ENCODE measurements at places on chromosomes 6 and 20.

DNA sequence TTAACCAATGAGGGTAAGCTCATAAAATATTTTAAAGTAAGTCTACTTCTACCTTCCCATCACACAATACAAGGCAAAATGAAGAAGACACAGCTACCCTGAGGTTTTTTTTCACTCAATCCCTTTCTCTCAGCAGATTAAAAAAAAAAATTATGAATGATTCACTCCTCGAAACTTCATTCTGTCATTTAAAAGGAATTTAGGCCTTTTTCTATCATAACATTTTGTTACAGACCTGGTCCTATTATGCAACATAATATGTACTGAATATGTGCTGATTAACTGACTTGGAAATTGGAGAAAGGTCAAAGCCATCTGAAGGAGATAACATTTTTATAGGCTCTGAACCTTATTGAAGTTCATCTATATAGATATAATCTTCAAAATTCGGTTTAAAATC, 45.5 kb downstream of the PRL start:
- no peak for DNase-seq

GRCh38 chr6:52590152-52590891, 13.5 kb upstream of the TRAM2 start:
- no peak for DNase-seq

DNA sequence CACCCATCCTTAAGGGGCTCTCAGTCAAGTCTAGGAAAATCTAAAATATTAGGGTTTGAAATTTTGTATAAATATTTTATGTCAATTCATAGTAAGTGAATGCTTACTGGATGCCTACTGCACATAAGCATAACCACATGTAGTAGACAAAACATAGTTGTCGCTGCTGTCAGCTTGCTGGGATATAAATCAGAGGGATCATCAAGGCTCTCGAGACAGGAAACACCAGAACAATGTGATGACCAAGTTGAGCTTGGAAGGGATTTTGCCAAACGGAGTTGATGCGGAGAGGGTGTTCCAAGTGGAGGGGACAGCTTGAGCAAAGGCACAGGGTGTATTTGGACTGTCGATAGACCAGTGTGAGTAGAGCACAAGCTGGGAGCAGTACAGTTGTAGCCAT, 105.8 kb upstream of the SUPT3H start:
- no peak for DNase-seq

- no peak for DNase-seq
Measured at GRCh38 chr6:29892696-29893095, 49.6 kb upstream of the HLA-A start.

DNA sequence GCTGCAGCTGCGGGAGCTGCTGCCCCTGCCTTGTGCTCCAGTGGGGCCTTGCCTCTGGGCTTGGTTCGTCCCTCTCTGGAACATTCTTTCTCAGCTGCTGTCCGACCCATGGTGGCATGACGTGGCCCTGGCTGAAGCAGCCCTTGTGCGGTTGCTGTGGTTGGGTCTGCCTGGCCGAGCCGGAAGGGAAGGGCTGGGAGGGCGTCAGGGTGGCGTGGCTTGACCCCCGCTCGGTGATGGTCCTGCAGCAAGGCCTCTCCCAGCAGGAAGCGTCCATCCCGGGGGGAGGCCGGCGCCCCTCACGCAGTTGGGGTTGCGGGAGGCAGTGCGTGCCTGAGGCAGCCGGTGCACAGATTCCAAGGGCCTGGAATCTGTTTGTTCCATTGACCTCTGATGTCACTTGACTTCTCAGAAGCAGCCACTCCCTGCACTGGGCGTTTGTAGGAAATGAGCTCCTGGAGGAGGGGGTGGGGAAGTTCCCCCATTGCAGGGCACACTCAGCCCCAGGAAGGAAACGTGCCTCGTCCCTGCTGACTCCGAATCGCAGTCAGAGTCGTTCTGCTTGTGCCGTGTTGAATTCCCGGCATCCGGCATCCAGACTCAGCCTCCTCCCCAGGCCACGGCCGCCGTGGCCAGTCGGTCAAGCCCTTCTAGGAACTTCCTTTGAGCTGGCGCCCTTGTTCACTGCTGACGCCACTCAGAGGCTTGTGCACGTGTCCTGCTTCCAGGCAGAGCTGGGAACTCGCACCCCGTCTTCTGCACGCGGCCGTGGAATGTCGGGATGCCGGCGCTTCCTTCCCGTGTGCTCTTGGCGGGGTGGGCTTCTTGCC, 9.7 kb upstream of the TNFRSF6B start:
- DNase-seq: no peak

Measured in NCI-H187 (cell line).